Transverse colon (tissue), 4 donors: ENCODE measurements at places on chromosomes 3 and 15.
A peak's percentile ranks its signal among the peaks of the same experiment; 100 is the strongest.

- no peak for DNase-seq
These were observed 68.6 kb downstream of the ITGB5 start for GRCh38 chr3:124818398-124819091.

- DNase-seq: no peak
These were observed 26.0 kb downstream of the RPN1 start for GRCh38 chr3:128624526-128625138.

- DNase-seq: no peak
These were observed 280.0 kb downstream of the PDCD6IP start for GRCh38 chr3:34078418-34078817.

DNA sequence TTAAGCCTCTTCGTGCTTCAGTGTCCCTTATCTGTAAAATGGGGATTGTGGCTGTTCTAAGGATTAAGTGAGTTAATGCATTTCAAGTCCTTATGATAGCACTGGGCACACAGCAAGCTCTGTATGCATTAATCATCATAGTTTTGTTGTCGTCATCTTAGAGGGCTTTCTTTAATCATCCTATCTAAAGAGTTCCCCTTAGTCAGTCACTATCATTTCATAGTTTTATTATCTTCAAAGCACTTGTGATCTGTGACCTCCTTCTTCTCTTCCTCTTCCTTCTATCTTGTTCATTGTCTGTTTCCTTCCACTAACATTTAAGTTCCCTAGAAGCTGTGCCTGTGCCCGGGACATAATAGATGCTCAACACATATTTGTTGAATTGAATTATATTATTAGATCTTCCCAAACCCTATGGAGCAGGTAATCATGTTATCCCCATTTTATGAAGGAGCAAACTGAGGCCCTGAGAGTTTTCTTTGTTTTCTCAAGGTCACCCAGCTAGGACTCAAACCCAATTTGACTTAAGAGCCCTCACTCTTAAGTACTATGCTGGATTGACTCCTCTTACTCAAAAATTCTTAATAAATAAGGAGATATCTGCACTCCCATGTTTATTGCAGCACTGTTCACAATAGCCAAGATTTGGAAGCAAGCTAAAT lies 24.1 kb downstream of the DUOX2 start:
- DNase-seq: no peak

- no peak for DNase-seq
These were observed 583.1 kb upstream of the CFAP20DC start for GRCh38 chr3:59632760-59633573.

GRCh38 chr15:55240125-55240760 lies 43.5 kb upstream of the RSL24D1 start:
- DNase-seq: no peak

- DNase-seq: no peak
These were observed 74.3 kb downstream of the LIPC start for GRCh38 chr15:58506064-58506490.

- no peak for DNase-seq
These were observed 4.3 kb upstream of the OR5H6 start for GRCh38 chr3:98259707-98260106.

DNA sequence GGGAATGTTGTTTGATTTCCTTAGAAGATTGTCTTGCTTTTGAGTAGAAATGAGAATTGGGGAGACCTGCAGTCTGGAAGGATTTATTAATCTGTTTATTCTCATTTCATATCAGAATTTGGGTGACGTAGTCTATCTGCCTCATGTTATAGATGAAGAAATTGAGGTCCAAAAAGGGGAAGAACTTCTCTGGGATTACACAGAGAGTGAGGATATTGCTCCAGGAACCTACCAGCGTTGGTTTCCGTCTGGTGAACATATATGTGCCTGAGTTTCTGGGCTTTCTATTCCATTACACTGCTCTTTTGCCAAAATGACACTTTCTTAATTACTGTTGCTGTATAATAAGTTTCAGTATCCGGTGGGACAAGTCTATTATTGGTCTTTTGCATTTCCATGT lies 51.8 kb downstream of the CTDSPL start:
- no peak for DNase-seq

- no peak for DNase-seq
These were observed 109.1 kb downstream of the COL6A6 start for GRCh38 chr3:130626049-130626448.

DNA sequence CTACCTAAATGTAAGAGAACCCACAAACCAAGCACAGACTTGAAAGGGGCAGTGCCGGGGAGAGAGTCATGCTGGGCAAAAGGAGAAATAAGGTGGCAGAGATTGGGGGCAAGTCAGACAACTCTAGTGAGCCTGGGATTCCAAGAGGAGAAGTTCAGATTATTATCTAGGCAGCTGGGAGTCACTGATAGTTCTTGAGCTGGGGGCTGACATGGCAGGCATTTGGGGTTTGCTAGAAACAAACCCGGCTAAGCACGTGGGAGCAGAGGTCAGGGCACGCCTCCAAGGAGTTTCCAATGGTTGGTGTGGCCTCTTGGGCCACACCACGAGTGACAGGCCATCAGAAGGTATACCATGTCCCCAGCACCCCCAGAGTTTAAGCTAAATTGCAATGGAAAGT lies 27.6 kb downstream of the SLC6A6 start:
- no peak for DNase-seq

GRCh38 chr3:114452256-114452655 lies 158.4 kb downstream of the TIGIT start:
- no peak for DNase-seq

DNA sequence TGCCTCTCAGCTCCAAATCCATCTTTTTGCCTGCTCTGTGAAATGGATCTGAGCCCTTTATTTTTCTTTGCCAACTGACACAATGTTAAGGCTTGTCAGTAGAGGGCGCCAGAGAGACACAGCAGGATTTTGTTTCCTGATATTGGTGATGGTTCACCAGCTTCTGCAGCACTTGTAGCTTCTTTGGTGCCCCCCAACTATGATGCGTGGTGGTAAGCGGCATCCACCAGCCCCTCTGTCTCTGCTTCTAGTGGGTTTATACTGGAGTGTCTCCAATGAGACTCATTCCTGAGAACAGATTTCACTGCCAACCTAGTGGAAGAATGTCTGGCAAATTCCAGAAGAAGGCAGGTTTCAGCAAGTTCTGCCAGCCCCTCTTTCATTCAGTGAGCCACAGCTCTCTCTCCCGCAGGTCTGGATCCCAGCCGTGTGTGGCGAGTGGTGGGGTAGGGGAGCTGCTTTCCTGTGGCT lies 471.9 kb upstream of the FRG2C start:
- peak; percentile 41 for DNase-seq

- no peak for DNase-seq
These were observed 16.9 kb downstream of the PPP2R3A start for GRCh38 chr3:135982404-135982761.

- no peak for DNase-seq
These were observed 136.1 kb downstream of the ADAMTS9 start for GRCh38 chr3:64551697-64552096.

GRCh38 chr3:155334914-155335723 lies 41.6 kb upstream of the STRIT1 start:
- DNase-seq: no peak

DNA sequence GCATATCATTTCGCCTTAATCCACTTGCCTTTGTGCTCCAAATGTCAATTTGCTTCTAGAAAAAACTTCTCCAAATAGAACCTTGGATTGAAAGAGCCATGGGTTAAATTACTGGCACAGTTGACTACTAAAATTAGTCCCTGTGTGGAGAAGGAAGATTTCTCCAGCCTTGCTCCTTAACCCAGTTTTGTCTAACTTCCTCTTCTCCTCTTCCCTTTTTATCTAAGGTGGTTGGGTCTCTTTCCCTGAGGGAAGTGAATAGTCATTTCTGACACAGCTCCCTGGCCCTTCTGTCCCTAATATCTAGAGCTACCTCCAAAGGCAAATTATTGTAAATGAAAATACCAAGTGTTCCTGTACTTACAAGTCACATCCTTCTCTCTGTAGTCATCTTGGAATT lies 527.9 kb upstream of the TBL1XR1 start:
- no peak for DNase-seq

DNA sequence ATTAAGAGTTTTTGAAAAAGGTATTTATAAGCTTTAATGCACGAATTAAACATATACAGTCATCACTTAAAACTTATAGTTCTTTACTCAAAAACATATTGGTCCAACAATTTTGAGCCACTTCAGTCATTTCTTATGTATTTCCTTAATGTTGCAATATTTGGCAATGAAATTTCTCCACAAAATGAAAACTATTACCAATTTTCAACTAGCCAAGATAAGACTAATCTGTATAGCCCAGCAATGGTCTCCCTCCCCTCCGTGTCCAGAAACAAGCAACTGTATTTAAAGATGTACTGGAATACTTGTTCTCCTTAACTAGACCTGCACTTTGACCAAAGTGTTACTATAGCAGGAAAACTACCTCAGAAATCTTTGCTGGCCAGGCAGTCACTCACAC lies 9.2 kb downstream of the ARF4 start:
- no peak for DNase-seq

DNA sequence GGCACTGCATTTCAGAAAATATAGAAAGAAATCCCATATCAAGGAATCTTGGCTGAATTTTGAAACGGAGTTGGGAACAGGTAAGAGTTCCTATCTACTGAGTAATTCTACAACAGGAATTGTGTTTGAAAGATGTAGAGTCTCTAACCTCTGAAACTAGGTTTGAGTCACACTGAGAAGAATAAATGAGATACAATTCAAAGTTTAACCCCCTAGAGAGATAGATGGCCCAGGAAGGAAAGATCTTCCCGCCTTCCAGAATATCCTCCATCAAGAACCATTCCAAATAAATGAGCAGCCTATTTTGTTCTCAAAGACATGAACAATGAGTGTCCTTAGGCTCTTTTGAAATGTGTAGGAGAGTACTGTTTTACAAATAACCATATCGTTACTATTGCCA lies 2.9 kb upstream of the ANP32A start:
- DNase-seq: no peak

DNA sequence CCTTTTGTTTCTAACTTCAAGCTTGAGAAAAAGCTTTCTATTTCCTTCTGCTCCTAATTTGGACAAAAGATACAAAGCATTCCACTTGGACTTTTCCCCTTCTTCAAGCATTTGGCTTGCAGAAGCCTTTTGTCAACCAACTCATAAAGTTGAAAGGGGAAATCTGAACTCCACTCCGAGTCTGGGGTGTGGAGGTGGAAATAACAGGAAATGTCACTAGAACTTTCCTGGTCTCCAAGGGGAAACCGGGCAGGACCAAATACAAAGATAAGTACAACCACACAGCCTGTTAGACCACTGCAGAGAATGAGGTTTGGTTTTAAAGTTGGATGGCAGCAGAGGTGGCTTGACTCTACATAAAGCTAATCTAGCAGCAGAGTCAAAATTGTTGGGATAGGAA lies 4.2 kb upstream of the C3orf80 start:
- no peak for DNase-seq

DNA sequence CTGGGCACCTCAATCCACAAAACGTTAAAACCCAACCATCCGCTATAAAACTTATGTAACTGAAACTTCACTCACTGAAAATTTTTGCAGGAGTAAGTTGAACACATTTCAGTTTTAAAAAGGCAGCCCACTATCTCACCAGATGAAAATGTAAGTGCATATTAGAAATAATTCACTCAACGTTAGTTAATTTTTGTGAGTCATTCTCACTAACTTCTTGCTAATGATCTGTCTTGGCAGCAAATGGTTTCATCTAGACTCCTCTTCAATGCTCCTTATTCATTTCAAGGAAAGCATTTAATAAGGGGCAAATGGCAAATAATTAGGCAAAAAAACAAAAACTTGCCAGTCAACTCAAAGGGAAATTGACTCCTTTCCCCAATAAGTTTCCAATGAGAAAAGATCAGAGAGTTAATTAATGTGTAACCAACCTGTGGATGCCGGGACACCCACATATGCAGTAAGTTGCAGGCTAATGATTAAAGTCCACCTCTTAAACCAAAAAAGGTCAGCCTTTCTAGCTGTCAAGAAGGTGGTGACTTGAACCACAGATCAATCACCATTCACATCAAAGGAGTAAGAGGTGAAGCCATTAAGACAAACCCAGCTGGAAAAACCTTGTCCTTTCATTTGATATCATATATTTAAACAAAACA lies 22.9 kb upstream of the PRICKLE2 start:
- no peak for DNase-seq

DNA sequence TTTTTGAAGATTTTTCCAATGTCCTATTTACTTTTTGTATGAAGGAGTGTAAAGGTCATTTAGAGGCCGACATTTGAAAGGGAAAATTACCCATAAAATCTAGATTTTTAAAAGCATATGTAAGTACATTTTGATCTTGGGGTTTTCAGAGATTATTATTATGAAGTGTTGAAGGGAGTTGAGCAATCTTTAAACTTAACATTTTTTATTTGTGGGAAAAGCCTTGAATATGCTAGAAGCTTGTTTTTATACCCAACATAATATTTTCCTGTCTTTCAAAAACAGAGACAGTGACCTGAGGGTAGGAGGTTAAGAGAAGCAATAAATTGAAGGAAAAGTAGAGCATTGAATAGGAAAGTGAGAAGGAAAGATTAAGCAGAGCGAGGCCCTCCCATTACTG lies 85.7 kb downstream of the SLMAP start:
- DNase-seq: no peak

DNA sequence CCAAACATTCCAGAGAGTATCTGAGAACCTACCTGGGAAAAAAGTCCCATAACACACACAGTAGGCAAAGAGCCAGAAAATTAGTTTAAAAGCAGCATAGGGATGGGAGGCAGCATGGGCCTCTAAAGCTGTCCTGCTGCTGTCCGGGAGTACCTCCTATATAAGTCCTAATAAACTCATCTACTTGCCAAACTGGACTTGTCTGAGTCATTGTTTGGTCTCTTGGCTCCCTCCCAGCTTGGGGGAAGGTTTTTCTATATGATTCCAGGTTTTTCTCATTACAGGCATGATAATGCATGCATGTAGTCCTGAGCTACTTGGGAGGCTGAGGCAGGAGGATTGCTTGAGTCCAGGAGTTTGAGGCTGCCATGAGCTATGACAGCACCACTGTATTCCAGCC lies 17.5 kb upstream of the HACD2 start:
- no peak for DNase-seq

DNA sequence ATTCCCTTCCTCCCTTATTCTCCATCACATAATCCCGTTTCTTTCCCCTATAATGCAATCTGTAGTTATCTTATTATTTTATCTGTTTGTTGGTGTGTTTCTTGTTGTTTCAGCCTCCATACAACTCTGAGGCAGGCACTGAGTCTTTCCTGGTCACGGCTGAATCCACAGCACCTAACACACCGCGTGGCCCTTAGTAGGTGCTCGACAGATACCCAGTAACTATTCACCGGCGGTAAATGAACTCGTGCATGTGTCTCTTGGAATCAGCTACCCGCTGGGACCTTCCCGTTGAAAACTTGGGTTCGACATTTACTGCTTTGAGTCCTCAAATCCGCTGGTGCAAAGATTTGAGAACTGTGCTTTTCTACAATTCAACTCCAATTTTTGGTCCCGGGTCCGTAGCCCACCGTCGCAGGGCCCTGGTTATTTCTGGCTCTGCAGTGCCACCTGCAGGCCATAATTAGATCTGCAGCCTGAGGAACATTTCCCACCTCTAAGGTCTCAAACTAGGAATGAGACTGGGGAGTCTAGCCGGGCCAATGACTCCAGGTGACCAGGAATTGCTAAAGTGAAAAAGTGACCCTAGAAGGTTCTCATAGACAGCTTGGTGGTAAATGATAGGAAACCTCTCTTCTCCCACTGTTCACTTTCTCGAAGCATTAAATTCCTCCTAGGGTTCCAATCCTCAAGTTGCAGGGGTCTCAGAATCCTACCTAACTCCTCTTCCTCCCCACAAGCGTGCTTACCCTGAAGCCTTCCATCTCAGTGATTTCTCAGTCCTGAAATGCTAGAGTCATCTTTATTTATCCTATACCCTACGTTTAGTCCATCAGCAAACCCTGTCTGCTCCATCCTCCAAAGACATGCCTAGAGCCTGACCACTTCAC lies 40.0 kb upstream of the TRH start:
- DNase-seq: no peak
